ENCODE measurements at places on chromosomes 4 and X.

DNA sequence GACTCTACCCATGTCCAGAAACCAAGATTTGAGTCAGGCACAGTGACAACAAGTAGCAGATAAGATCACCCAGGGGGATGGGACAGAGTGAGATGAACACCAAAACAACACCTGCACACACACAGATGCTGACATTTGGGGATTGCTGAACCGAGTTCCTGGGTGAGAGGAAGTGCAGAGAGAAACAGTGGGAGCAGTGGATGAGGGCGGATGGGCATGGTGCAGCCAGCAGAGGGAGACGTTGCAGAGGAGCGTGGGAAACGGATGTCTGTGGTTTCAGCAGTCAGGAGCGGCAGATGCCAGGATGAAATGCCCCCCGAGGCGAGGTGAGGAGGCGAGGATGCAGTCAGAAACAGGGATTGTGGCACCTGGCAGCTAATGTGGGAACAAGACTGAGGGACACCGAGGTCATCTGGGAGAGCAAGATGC, 78.6 kb upstream of the STS start:
- DNase-seq, result no peak

DNA sequence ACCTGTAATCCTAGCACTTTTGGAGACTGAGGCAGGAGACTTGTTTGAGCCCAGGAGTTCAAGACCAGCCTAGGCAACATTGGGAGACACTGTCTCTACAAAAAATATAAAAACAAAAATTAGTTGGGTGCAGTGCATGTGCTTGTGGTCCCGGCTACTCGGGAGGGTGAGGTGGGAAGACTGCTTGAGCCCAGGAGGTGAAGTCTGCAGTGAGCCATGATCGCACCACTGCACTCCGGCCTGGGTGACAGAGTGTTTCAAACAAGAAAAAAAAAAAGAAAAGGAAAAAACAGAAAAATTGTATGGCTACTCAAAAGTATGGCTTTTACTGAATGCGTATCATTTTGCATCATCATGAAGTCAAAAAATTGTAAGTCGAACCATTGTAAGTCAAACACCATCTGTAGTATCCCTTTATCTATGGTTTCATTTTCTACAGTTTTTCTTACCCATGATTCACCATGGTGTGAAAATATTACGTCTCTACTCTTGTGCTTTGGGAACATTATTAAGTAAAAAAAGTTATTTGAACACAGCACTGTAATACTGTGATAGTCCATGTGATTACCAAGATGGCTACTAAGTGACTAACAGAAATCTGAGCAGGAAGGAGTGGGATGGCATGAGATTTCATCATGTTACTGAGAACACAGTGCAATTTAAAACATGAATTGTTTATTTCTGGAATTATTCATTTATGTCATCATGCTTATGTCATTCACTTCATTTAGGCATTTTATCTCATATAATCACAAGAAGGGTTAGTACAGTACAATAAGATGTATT, 26.5 kb upstream of the MANBA start:
- no peak for DNase-seq

DNA sequence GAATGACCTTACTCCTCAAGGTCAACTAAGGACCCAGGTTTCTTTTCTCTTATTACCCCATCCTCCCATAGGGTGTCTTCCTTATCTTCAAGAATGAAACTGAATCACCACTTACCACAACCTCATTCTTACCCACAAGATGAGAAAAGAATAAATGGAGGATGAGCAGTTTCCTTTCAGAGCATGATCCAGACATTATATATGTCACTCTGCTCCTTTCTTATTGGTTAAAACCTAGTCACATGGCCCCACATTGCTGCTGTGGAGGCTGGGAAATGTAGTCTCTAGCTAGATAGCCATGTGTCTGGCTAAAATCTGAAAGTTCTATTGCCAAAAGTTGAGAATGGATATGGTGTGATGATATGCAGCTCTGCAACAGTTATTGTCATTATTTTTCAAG, 62.4 kb upstream of the RAI2 start:
- no peak for DNase-seq

- DNase-seq, result no peak
Measured at GRCh38 chr4:1458581-1458980, 52.3 kb upstream of the NKX1-1 start.

DNA sequence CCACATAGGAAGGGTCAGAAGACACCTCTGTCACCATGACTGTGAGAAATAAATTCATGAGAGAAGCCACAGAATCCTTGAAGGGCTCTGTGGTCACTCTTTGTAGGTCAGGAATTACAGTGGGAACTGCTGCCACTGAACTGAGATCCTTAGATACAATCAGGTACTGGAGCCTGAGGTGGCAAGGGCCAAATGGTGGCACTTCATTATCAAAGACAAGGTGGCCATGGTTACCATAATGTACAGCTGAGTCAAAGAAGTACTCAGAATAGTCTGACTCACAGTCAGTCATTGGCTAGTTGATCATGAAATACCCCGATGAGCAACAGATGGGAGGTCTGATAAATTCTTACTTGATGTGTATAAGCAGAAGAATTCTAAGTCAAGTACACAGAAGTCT, 131.9 kb downstream of the RTL3 start:
- no peak for DNase-seq

DNA sequence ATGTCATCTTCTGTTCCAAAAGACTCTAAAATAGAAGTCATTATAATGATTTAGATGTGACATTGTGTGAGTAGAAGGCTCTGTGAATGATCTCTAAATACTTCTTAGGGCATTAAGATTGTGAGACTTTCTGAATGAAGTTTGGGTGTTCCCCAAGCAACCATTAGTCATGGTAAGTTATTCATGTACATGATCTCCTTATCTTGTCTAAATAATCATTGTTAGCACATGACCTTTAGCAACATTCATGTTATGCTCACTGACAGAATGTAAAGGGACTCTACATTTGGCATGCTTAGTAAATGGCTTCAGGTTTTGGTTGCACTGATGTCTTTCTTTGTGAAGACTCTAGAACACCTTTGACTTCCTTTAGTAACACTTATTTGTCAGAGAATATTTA, 140.8 kb upstream of the AGA start:
- DNase-seq, result no peak

GRCh38 chrX:2701600-2701999, 10.5 kb downstream of the CD99 start:
- DNase-seq, result no peak

DNA sequence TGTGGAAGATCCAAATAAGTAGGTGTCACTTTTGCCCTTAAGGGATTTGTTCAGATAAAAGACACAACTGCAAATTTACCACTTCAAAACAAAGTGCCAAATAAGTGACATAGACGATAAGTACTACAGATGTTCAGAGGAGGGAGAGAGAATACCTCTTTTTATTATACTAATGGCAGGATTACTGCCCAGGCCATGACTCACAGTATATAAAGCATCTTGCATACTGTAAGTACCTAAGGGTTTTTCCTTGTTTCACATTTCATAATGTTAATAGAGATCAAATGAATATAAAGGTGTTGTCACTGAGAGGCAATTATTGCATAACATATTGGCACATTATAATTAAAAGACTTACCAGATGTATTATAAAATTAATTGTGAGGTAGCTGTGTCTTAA, 46.4 kb downstream of the PTPN13 start:
- DNase-seq, result no peak

GRCh38 chr4:117417856-117418255, 332.5 kb upstream of the TRAM1L1 start:
- no peak for DNase-seq

GRCh38 chr4:144174401-144175067, 34.0 kb upstream of the GYPA start:
- DNase-seq, result no peak

- DNase-seq, result no peak
Measured at GRCh38 chr4:189858435-189858834, 82.2 kb upstream of the FRG1 start.

DNA sequence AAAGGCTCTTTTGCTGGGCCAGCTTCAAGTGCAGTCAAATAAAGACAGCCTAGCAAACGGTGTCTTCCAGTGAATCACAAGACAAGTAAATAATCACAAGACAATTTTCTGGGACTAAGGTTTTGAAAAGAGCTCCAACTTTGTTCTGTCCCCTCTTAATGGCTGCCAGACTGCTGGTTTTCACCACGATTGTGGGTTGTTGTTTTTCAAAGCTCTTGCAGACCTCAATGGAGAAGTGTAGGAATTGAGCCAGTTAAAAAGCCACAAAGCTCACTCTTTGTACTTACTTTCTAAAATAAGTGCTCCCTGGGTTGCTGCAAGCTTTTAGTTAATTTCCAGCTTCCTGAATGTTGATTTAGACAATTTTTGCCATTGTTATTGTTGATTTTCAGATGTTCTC, 405.8 kb upstream of the HTR2C start:
- DNase-seq, result no peak

GRCh38 chr4:128512161-128512560, 224.5 kb upstream of the PGRMC2 start:
- DNase-seq, result no peak

- no peak for DNase-seq
Measured at GRCh38 chrX:111259559-111259958, 10.7 kb downstream of the CAPN6 start.

DNA sequence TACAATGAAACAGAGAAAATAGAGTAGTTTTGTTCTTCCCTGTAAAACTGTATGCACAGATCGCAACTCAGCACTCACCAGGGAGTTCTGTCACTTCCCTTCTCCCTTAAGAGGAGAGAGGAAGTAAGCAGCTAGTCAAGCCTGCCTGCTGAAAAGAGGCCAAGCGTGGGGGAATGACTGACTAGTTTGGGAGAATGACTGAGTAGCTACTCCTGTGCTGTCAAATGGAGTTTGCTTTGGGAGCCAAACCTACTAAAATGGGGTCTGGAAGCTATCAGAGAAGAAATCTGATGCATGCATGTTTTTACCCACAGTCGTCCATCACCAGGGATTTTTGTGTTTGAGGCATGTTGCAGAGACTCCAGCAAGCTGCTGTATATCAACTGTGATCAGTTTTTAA, 54.6 kb upstream of the LHFPL1 start:
- no peak for DNase-seq

- DNase-seq, result no peak
Measured at GRCh38 chrX:12332786-12333347, 194.6 kb downstream of the FRMPD4 start.

DNA sequence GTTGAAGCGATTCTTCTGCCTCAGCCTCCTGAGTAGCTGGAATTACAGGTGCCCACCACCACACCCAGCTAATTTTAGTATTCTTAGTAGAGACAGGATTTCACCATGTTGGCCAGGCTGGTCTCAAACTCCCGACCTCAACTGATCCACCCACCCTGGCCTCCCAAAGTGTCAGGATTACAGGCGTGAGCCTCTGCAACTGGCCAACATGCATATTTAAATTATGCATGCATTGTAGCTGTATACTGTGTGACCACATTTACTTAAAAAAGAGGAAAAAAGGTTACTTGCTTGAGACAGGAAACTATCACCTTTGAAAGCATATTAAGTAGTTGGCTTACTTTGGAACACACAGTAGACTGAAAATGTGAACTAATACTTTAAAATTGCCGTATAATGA, 29.5 kb downstream of the METTL14 start:
- DNase-seq, result no peak

- no peak for DNase-seq
Measured at GRCh38 chr4:105451346-105451745, 22.5 kb downstream of the PPA2 start.

- DNase-seq, result no peak
Measured at GRCh38 chr4:115851918-115852766, 738.7 kb upstream of the NDST4 start.

GRCh38 chr4:5711479-5712184, 631 bp downstream of the EVC start:
- no peak for DNase-seq

- DNase-seq, result no peak
Measured at GRCh38 chrX:124249345-124249744, 83.1 kb upstream of the TEX13D start.

DNA sequence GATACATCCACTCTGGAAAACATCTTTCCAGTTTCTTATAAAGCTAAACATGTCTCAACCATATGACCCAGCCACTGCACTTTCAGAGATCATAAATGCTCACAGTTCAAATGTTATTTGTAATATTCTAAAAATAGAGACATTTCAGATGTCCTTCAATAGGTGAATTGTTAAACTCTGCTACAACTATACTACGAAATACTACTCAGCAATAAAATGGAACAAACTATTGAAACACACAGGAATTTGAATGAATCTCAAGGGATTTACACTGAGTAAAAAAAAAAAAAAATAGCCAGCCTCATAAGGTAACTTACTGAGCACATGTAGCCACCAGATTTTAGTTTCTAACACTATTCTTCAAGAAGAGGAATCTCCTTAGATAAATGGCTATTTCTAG, 253.9 kb downstream of the PCDH18 start:
- no peak for DNase-seq

- no peak for DNase-seq
Measured at GRCh38 chrX:9710332-9710731, 55.3 kb downstream of the GPR143 start.

- no peak for DNase-seq
Measured at GRCh38 chr4:109657854-109658418, 45.3 kb downstream of the CASP6 start.

- no peak for DNase-seq
Measured at GRCh38 chrX:47030339-47030738, 47.9 kb upstream of the RGN start.

DNA sequence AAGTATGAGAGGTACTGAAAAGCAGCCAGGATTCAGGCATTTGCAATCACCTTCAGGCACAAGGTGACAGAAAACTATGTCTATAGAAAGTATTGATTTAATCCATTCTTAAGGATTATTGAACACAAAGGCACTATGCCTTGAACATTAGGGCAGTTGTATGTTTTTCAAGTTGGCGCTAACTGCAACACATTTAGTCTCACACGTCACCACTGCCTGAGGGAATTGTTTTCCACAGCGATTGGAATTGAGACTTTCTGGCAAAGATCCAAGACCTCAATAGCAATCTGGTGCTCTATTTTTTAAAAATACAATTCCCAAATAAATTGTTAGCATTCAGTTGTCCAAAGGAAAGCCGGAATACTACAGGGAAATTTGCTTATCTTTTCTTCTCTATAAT, 52.7 kb upstream of the FTHL17 start:
- no peak for DNase-seq

DNA sequence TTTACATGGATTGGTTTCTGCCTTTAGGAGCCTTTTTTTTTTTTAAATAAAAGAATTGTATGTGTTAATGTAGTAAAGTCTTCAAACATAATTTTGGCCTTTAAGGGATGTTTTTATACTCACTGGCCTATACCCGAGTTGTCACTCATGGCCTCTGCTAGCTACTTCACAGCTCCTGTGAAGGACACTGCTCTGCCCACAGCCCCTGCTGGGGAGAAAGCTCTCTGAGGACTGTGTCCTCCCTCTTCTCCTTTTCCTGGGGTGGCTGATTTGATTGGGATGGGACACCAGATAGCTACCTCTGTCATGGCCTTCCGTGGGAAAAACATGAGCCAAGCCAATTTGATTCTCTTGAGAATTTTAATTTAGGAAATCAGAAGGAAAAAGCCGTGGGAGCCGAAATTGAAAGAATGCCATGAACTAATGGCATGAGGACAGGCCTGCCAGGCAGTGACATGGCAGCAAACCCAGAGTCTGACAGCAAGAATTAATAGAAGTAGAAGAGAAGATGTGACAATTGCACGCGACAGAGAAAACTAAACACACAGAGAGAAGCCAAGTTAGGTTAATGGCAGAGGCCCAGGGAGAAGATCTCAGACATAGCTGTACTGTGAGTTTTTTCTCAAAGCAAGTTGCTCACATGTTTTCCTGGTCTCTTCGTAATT, 81.4 kb downstream of the ARHGAP10 start:
- no peak for DNase-seq

Measured in stimulated activated CD8-positive, alpha-beta memory T cell treated with anti-CD3 and anti-CD28 coated beads, Interleukin-2, amount 100 ng/mL, for 1 hour (primary cell).